ENCODE measurements at places on chromosomes 1 and 21.
A peak's percentile ranks its signal among the peaks of the same experiment; 100 is the strongest.

- DNase-seq, result no peak
These were observed 14.4 kb upstream of the DEPDC1 start for GRCh38 chr1:68511254-68511653.

DNA sequence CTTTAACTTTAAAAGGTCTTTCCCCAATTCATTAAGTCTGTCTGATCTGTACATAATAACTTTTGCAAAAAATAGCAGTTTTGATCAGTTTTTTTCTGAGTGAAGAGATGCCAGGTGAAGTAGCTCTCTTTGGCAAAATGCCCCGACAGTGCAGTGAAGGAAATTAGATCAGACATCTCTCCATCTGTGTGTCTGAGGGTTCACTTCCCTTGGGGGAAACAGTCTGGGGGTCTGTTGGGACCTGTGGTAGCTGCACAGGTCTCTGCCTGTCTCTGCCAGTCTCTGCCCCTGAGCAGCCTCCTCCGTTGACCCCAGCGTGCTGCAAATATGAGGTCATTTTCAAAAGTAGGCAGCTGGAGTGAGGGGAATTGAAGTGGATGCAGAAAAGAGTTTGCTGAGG, 54.5 kb downstream of the TBCE start:
- DNase-seq, result no peak

GRCh38 chr1:61157468-61157987, 75.2 kb downstream of the NFIA start:
- DNase-seq, result no peak

- no peak for DNase-seq
These were observed 50.4 kb downstream of the RAP1GAP start for GRCh38 chr1:21618561-21619374.

DNA sequence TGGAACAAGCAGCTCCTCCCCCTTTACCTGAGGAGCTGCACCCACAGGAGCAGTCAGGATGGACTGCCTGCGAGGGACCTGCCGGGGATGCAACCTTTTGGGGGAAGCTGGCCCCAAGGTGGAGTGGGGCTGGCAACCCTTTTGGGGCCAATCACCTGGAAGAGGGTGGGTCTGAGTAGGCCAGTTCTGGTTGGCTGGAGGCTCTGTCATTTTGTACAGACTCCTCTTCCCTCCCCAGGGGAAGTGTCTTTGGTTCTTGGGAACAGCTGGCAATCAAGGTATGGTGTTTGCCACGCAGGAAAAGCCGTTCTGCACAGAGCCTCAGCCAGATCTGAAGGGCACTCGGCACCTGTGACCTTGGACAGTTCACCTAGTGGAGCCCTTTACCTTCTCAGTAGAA, 280 bp upstream of the A3GALT2 start:
- no peak for DNase-seq

DNA sequence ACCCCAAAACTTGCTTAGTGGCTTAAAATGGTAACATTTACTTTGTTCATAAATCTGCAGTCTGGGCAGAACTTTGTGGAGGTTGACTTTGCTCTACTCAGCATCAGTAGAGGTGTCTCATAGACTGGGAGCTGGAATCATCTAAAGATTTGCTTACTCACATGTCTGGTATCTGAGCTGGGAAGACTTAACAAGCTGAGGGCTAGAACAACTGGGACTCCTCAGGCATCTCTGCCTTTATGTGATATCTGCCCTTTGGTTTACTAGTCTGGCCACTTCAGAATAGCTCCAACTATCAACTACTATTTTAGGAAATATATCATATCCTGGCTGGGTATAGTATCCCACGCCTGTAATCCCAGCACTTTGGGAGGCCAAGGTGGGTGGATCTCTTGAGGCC, 82.5 kb downstream of the C4BPA start:
- no peak for DNase-seq

GRCh38 chr1:14778898-14779865, 180.7 kb downstream of the KAZN start:
- DNase-seq, result peak; percentile 37

GRCh38 chr1:189803364-189803763, 674.3 kb downstream of the BRINP3 start:
- no peak for DNase-seq

- DNase-seq, result no peak
These were observed 16.4 kb downstream of the SLC45A1 start for GRCh38 chr1:8334106-8334851.

- no peak for DNase-seq
These were observed 243.6 kb downstream of the TM2D1 start for GRCh38 chr1:61481315-61481715.

- DNase-seq, result no peak
These were observed 236.0 kb downstream of the DISC1 start for GRCh38 chr1:231862611-231863010.

DNA sequence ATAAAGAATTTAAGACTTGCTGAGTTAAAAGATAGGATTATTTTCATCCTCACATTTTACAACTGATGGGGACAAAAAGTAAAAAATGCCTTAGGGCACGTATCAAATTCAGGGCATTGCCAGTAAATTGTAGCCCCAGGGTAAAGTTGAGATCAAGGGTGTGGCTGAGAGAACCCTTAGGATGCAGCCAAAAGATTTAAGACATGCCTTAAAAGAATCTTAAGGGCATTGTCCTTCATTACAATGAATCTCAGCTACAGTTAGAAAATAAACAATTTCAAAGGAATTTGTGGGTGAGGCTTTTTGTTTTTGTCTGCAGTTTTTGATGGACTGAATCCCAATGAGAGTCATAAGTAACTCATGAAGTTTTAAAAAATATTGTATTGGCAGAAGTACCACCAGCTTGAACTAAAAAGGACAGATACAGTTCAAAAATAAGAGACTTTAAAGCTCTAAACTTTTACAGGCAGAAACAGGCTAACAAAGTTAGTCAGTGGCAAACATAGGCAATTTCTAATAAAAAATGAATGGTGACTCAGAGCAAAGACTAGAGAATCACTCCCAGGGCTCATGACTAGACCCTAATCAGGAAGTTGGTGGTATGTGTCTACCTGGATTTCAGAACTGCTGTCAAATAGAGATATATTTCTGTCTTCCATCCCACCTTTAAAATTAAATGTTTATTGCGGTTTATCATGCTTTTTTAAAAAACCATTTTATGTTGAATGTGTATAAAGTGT, 165.1 kb upstream of the SNX7 start:
- no peak for DNase-seq

DNA sequence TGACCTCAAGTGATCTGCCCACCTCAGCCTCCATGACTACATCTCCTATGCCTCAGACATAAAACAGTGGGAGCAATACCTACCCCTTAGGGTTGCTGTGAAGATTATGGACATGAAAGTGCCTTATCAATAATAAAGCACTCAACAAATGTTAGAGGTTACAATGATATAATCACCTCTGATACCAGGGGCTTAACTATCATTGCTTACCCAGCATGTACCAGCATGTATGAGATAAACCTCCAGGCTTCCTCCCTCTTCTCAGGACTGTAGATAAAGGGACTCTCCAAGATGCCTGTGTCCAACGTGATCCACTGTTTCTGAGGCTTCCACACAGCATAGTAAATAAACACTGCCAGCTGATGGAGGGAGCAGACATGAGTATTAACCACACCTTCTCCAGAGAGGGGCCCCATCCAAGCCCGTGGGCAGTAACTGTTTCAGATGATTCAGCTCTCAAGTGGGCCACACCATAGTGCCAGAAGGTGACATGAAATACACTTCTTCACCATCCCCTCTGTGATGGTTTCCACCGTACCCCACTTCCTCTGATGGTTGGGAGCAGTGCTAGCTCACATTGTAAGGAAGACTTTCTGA, 26.2 kb downstream of the RHBDL2 start:
- DNase-seq, result peak; percentile 5

GRCh38 chr1:41939194-41939593, 20.5 kb upstream of the HIVEP3 start:
- no peak for DNase-seq

GRCh38 chr1:243842161-243842560, 7.9 kb downstream of the AKT3 start:
- DNase-seq, result no peak

- DNase-seq, result no peak
These were observed 68.7 kb downstream of the NID1 start for GRCh38 chr1:235996048-235996785.

GRCh38 chr1:193025218-193025617, 33.9 kb downstream of the UCHL5 start:
- DNase-seq, result no peak

GRCh38 chr1:247247568-247247967, 8.3 kb upstream of the VN1R5 start:
- no peak for DNase-seq

DNA sequence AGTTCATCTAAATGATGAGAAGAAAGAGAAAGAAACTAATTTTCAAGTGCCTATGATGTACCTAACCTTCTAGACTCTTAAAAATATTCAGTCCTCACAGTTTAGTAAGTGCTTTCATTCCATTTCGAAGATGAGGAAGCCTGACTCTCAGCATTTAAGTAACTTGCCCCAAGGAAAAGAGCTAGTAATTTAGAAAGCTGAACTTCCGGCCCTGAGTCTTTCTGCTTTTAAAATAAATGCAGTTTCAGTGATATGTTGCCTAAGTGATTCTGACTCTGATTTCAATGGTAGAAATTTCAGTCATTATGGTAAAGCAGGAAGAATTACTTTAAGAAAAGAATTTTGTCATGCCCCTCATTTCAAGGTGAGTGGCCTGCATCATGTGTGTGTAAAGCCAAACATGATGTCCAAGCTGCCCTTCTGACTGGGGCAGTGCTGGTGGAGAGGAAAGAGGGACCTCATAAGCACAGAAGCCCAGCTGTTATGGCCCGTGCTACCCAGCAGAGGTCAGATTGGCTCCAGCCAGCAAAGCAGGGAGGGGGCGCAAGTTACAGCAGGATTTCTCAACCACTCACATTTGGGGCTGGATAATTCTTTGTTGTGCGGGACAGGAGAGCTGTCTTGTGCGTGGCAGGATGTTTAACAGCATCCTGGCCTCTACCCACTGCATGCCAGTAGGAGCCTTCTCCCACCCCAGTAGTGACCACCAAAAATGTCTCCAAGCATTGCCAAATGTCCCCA, 10.7 kb downstream of the ATP1A4 start:
- no peak for DNase-seq

DNA sequence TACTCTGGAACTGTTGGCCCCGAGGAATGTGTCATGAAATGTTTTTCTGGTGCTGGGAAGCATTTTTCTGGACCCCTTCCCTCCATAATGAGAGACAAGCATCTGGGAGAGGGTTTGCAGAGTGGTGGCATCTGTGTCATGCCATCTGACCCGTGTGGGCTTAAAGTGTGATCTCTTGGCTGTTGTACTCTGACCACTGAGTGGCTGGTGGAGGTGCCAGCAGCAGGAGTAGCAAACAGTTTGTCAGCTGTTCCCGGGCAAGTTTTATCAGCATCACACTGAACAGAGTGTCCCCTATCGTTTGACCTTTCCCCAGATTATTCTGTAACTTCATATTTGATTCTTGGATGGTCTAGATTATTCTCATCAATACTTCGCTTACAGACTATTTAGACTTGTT, 150.1 kb downstream of the HHAT start:
- no peak for DNase-seq

GRCh38 chr1:207888652-207889051, 22.3 kb downstream of the CD34 start:
- no peak for DNase-seq
